Activated CD8-positive, alpha-beta memory T cell treated with anti-CD3 and anti-CD28 coated beads, Interleukin-2, amount 10 ng/mL, durations not matched to agents 7 days and 5 days (primary cell): ENCODE measurements at places on chromosomes 3 and 15. TPM values are rescaled to one million over a fixed set of nuclear protein-coding genes. Genes with fewer than 3 reads are reported as not detected.

DNA sequence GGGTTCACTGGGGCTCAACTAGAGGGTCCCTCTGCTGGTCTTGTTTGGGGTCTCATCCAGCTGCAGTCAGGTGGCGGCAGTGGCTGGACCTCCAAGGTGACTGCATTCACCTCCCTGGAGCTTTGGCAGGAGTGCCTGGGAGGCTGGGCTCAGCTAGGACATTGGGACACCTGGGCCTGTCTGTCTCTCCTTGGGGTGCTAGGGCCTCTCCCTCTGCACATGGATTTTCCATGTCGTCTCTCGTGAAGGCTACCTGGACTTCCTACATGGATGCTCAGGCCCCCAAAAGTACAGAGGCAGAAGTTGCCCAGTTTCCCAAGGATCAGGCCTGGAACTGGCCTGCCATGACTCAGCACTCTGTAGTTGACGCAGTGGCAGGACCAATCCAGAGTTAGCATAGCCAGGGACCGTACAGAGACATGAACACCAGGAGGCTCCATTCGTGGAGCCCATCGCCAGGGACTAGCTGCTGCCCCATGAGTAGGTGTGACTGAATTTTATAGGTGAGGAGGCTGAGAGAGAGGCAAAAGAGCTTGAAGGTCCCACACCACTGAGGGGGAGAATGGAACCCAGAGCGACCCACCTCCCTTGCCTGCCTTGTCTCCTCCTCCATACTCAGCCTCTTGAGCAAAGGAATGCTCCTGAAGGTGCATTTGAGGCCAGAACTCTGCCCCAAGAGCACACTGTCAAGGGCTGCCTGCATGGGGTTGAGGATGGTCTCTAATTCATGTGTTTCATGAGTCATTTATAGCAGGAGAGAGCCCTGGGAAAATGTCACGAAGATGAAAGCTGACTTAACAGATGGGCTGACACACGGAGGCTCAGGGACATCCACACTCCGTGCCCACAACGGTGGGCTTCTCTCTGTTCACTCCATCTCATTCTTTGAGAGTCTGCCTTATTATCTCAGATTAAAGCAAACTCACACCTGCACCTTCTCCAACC is 13.0 kb upstream of the ALDH1A3 start:
- DNase-seq, result no peak

DNA sequence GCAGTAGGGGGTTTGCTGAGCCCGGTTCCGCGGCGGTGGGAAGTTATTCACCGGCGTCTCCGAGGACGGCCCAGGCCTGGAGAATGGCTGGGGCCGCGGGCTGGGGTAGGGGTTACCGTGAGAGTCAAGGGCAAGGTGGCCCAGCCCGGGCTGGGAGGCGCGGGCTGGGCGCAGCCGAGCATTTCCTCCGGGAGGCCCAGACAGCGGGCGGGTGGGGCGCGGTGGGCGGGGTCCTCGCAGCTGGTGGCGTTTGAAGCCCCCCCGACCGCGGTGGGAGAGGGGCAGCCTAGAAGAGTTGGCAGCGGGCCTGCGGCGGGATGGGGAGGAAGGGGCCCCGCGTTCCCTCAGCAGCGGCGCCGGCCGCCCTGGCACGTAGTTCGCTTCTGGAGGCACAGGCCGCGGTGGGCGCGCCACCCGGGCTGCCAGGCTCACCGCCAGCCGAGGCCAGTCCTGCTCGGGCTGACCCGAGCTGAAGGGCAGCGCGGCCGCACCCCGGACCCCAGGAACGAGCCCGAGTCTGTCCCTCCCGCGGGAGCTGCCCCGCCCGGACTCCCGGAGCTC is 960 bp upstream of the KLF13 start:
- DNase-seq, result peak; percentile 74

OXSR1 gene
- total RNA-seq, result 56.3 TPM

MYO5A gene
- total RNA-seq, result 30.3 TPM

PATL2 gene
- 17.2 TPM for total RNA-seq

CFAP100 gene
- not detected for total RNA-seq

GRCh38 chr15:79090487-79091203 is at the start of gene RASGRF1:
TSS of gene RASGRF1 (minus strand) at chr15:79090780. CDS start at chr15:79090498, 282 bp downstream.
- no peak for DNase-seq

DNA sequence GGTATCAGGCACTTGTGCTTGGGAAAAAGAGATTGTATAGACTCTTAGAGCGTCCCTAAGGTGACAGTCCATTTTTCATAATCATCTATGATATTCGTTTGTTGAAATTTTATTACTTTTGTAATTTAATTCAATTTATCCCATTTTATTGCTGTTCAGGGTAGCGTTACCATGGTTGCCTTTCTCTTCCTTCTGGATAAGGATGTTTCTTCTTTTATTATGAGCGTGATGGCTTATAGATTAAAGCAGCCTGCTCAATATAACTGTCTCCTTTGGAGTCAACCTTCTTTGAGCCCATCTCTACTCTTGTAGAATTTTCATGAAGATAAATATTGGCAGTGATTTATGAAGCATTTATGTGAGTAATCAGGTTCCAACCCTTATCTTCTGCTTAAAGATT is 182.0 kb downstream of the LRTM1 start:
- no peak for DNase-seq

CKMT1A gene
- total RNA-seq, result not detected

DNA sequence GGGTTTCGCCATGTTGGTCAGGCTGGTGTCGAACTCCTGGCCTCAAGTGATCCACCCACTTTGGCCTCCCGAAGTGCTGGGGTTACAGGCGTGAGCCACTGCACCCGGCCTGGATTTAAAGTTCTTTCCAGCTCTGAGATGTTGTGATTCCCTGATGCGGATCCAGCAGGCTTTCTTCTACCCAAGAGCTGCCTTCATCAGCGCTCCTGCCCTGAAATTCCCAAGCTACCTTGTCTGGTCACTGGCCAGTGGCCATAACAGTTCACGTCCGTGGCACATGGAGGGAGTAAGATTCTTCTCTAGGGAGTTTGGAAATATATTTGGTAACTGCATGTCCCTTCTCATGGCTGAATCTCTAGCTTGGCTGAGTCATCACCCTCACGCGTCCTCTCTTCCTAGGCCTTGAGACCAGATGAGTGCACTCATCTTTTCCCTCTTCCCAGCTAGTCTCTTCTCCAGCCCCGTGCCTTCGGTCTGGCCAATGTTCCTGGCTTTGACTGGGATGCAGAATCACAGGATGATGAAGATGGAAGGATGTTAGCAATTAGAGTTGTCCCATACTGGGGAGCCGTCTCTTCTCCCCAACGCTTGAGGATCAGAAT is 29.8 kb upstream of the APOD start:
- DNase-seq, result peak; percentile 26

DNA sequence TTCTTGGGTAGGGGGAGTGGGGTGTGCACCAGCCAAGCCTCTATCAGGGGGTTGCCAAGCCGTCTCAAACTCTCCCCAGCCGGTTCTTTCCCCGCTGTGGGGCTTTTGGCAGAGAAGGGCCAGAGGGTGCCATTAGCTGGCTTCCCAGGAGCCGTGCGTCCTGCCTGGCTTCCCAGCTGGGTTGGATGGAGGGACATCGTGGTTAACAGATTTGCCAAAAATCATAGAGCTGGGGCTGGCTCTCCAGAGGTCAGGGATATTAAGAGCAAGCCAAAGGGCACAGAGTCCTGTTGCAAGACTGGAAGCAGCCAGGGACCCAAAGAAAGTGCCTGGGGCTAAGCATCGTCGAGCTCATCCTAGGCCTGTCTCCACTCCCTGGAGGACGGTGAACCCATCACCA is 104.6 kb upstream of the HES1 start:
- no peak for DNase-seq

DNA sequence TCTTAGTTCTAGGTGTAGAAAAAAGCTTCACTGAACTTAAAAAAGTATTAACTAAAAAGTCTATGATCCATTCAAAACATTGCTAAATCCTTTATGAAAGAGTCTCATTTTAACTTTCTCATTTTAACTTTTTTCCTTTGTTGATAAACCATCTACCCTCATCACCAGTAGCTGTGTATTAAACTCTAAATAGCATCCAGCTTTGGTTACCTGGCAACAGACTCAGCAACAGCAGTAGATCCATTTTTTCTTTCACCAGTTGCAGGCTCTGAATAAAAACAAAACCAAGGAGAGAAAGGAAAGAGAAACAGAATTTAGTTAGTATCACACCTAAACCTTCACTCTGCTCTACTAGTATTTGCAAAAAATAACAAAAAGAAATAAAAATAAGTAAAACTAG is 51.6 kb downstream of the TP53BP1 start:
- no peak for DNase-seq

B4GALT4 gene
- 9.6 TPM for total RNA-seq

DNA sequence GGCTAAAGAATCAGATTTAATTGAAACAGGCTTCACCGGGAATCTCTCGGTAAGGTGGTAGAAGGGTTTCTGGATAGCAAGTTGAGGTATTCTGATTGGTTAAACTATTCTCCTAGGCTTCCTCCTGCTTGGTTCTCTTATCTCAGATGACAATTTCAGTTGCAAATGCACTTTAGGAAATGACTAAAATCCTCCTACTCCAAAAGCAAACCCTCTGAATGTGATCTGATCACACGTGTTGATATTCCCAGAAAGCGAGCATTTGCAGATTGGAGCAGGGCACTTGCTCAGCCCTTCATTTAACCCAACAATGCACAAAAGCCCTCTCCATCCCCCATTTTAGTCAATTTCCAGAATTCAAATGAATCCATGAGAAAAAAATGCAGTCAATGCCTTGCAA is 55.6 kb upstream of the ICE2 start:
- no peak for DNase-seq

- DNase-seq, result no peak
These were observed 165.4 kb downstream of the CFAP20DC start for GRCh38 chr3:58884453-58884852.

DNA sequence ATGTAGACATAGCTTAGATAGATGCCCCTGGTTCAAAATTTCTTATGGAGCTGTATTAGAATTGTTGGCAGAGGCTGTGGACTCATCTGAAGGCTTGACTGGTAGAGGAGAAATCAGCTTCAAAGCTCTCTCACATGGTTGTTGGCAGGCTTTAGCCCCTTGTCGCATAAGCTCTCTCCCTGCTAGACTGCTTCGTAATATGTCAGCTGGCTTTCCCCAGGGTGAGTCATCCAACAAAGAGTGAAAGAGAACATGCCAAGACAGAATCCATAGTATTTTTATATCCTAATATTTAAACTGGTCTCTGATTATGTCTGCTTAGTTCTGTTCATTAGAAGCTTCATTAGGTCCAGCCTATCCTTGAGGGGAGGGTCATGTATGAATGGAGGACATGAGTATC is 427.4 kb upstream of the NAALADL2 start:
- DNase-seq, result no peak

DNA sequence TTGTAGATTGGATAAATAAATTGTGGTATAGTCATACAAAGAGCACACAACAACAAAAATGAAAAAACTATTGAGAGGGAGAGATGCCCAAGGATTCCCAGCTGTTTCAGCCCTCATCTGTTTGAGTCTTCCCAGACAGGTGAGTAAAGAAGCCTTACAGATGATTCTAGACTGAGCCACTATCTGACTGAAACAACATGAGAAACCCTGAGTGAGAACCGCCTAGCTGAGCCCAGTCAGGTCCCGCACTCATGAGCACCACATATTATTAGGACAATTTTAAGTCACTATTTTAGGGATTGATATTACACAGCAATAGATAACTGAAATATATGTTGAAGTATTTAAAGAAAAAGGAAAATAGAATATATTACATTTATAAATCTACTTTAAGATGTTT is 19.0 kb downstream of the POPDC2 start:
- DNase-seq, result no peak

ILDR1 gene
- 3.8 TPM for total RNA-seq

DNA sequence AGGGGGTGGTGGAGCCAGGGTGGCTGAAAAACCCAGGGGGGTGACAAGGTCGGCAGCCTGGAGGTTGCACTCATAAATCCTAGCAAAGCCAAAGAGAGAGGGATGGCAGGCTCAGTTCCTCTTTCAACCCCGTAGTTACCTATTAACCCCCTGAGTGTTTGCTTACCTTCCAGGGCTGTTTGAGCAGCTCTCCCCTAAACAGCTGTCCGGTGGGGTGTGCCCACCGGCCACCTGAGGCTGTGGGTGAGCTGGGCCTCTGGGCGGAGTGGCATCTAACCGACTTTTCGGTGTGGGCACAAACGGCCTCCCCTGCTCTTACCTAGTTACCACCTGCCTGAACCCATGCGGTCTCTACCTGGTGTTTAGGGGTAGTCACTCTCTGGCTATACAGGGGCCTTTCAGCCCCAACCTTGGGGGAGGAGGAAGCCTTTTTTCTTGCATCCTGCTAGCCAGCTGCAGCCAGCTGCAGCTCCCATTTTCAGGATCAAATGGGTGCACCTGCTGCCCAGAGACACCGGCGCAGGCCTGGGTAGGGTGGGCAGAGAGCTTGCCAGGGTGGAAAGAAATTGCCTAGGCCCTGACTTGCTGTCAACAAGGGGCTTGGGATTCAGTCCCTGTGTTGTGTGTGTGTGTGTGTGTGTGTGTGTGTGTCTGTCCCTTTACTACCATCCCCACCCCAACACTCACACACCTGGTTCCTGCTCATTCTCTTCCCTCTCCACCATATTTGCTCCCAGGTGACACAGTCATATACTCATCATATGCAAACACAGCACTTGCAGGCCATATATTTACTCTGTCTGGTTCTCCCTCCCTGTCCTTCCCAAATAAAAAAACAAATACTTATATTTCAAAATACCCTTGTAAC is 3.7 kb downstream of the DLL4 start:
- no peak for DNase-seq

LDHAL6B gene
- total RNA-seq, result not detected
